Hematopoietic multipotent progenitor cell treated with erythropoietin and hydrocortisone succinate and interleukin-3 and kit ligand, for 4 days (in vitro differentiated cells): ENCODE measurements at places on chromosomes 1 and 21.

DNA sequence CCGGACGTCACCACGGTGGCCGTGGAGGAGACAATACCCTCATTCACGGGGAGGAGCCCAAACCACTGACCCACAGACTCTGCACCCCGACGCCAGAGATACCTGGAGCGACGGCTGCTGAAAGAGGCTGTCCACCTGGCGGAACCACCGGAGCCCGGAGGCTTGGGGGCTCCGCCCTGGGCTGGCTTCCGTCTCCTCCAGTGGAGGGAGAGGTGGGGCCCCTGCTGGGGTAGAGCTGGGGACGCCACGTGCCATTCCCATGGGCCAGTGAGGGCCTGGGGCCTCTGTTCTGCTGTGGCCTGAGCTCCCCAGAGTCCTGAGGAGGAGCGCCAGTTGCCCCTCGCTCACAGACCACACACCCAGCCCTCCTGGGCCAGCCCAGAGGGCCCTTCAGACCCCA, 7.0 kb downstream of the TNFRSF14 start:
- no peak for DNase-seq

GRCh38 chr1:193019442-193020026, 39.6 kb downstream of the UCHL5 start:
- peak; percentile 77 for DNase-seq

- DNase-seq, result no peak
These were observed 25.4 kb upstream of the NPL start for GRCh38 chr1:182764029-182764727.

GRCh38 chr1:207868774-207869721, 41.9 kb downstream of the CD34 start:
- peak; percentile 83 for DNase-seq

- no peak for DNase-seq
These were observed 66.6 kb downstream of the BCAR3 start for GRCh38 chr1:93614986-93615581.

DNA sequence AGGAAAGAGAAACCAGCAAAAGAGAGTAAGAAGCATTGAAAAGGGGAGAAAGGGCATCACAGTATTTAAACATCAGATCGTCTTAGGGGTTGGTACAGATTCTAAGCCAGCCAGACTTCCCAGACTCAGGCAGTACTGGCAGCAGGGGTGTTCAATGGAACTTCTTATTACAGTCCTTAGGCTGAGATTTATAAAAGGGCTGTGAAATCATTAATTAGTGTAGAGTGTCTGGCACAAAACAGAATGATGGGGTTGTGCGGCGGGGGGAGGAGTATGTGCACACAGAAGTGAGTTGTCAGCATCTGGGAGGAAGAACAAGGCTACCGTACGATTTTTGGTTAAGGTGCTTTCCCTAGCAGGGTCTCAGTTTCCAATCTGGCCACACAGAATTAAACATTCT, 38.2 kb downstream of the ARHGEF11 start:
- no peak for DNase-seq
